ENCODE measurements at places on chromosomes 5 and 9.

DNA sequence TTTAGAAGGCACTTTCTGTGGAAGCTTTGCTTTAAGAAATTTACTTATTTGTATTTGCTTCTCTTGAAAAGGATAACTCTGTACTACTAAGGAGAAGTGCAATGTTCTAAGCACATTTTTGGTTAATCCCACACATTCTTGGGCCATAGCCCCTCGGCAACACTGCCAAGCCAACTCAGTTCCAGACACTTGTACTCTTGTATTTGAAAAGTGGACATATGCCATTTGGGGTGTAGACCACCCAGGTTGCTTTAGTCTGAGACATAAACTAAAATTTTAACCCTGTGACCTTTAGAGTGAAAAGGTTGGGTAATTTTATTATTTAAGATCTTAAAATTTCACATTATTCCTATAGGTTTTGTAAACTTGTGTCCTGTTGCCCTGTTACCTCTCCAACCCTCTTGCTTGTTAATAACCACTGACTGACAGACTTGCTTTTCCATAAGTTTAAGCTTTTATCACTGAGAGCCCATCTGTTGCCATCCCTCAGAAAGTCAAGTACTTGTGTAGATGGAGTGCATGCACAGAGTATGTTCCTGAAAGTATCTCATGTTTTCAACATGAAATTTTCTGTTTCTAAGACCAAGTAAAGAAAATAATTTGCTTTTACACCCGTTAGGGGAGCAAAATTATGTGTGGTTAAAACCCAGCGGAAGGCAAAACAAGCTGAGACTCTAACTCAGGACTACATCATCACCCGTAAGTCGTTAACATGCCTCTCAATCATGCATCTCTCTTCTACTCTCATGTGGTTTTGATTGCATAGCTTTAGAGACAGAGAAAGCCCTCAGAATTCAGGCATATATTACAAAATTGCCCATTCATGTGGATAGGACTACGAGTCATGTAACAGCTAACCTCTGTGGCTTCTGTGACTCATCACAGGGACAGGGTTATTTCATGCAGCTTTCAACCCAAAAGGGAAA, 117.3 kb downstream of the GDNF start:
- DNase-seq: no peak

DNA sequence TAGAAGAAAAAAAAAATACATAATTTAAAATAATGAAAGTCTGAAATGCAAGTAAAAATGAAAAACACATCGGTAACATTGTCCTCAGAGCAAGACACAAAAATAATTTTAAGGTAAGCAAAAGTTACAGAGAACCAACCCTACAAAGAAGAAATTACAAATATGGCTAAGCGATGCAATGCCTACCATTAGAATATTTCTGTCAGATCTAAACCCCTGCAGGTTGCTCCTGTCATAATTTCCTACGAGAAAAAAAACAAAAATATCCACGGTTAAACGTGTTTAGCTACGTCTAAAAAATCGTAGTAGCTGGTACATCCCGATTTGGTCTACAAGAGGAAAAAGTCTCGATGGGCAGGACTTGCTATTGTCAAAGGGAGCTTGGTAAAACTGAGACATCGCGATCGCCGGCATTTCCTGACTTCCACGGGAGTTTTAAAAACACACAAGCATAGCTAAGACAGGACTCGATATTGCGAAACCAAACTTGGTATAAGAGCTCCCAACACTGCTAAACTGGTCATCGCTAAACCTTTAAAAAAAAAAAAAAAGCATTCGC, 1.1 kb upstream of the ANXA2R start:
- no peak for DNase-seq

- no peak for DNase-seq
These were observed 41.3 kb downstream of the CAVIN4 start for GRCh38 chr9:100619194-100619593.

- no peak for DNase-seq
These were observed 2.8 kb downstream of the FBN2 start for GRCh38 chr5:128535251-128535650.

DNA sequence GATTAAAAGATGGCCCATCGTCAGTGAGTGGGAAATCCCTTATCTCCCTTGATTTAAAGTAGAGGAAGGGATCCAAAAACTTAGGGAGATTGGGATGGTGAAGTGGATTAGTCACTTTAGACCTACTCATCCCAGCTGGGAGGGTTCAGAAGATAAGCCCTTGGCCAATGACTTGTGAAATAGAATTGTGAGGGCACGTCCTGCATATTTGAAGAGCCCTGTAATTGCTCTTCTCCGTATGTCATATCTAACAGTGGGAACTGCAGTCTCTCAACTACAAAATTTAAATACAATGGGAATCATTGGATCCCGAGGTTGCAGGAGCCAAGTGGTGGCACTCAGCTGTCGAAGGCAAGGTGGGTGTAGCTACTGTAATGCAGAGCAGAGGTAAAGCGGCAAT, 65.4 kb upstream of the C9orf72 start:
- no peak for DNase-seq

GRCh38 chr9:136107953-136108647, 10.6 kb downstream of the TMEM250 start:
- DNase-seq: no peak

DNA sequence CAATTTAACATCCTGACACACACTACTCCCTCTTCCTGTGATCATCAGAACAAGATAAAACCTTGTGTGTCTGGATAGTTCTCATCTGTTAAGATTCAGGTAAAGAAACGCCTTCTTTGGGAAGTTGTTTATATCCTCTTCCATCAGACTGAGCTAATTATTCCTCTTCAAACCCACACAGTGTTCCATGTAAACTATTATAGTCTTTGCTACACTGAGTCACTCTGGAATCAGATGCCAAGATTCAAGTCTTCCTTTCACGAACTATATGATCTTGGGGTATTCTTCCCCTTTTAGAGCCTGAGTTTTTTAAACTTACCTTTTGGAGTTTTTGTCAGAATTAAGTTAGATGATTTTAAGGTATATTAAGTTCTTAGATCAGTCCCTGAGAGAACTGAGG, 2.0 kb downstream of the OR1J1 start:
- DNase-seq: no peak

DNA sequence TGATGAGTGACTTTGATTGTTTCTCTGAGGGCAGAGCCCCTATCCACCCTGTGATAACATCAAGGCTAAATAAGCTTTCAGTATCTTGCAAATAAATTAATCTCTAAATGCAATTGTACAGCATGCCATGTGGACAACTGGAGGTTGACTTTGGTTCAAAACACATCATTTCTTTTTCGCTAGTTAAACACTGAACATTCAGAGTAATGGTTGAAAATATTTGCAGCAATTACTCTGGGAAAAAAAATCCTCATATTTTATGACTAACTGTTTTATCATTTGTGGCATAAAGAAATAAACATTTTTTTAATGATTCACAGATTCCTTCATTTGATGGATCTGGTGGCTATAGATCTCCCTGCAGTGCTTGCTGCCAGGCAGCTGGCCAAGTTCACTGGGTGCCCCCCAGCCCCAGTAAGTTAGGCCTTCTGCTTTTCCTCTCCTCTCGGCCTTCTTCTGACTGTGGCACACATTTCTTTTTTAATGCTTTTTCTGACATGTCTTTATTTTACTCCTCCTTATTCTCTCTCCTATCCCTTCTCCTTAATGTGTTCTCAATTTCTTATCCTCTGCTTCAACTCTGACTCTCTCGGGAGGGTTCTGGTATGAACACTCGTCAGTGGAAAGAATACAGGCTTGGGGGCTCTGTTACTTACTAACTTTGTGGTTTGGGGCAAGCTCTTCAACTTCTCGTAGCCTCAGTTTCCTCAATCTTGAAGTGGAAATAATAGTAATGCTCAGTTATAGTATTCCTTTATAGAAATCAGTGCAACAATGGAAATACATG, 69.6 kb downstream of the ADAMTSL1 start:
- DNase-seq: no peak

DNA sequence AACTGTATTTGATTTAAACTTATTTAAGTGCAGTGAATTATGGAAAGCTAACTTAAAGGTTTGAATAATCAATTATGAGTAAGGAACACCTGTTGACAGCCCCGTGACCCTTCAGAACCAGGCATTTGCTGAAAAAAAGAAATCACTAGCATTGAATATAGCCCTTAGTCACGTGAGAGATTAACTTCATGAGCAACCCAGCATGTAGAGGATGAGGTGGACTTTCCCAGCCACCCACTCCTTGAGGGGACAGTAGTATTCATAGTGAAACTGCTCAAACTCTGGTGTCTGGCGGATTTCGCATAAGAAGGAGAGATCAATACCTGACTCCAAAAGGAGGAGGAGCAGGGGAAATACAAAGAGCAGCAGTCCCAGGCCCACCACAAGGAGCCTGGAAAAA, 184.8 kb upstream of the RASEF start:
- DNase-seq: no peak

DNA sequence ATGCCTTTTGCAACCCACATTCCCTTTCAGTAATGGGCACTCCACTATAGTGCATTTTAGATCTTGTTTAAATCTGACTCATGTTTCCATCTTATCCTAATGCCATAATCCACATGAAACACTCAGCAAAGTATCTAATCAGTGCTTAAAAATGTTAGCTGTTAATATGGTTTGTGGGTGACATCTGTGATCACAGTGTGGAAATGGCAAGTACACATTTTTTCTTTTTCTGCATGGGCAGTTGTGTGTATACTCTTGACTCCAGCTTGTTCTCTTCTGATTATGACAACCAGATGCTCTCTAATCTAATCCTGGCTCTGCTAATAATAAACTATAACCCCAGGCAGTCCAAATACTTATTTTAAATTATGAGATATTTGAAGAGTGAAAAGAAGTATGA, 103.3 kb downstream of the EDIL3 start:
- DNase-seq: no peak

DNA sequence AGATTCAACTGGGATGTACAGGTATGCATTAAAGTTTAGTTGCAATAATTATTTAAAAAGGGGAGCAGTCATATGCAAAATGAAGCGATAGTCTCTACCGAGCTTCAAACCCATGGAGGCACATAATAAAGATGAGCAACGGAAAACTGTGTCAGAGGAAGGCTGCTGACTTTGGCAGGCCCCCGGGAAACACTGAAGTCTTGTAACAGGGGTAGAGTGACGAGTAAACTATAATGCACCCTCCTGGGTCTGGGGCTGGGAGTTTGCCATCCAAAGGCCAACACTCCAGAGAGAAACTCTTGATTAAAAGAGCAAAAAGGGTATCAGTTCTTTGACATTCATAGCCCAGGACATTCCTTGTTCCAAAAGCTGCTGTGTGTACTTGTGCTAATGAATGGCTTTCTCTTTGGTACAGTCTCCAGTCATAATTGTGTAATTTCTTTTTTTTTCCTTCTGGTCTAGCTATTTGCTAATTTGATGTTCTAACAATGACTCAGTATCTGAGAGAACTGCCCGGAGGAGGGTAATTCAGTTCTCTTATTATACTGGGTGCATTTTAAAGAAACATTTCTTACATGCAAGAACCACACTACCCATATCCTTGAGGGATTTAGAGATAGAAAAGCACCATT, 59.2 kb downstream of the TNC start:
- no peak for DNase-seq

GRCh38 chr5:82849885-82850284, 227.3 kb downstream of the TMEM167A start:
- DNase-seq: no peak

GRCh38 chr5:120463991-120464626, at the start of gene PRR16:
Gene PRR16, plus strand, starts transcription at chr5:120464300.
- DNase-seq: no peak

DNA sequence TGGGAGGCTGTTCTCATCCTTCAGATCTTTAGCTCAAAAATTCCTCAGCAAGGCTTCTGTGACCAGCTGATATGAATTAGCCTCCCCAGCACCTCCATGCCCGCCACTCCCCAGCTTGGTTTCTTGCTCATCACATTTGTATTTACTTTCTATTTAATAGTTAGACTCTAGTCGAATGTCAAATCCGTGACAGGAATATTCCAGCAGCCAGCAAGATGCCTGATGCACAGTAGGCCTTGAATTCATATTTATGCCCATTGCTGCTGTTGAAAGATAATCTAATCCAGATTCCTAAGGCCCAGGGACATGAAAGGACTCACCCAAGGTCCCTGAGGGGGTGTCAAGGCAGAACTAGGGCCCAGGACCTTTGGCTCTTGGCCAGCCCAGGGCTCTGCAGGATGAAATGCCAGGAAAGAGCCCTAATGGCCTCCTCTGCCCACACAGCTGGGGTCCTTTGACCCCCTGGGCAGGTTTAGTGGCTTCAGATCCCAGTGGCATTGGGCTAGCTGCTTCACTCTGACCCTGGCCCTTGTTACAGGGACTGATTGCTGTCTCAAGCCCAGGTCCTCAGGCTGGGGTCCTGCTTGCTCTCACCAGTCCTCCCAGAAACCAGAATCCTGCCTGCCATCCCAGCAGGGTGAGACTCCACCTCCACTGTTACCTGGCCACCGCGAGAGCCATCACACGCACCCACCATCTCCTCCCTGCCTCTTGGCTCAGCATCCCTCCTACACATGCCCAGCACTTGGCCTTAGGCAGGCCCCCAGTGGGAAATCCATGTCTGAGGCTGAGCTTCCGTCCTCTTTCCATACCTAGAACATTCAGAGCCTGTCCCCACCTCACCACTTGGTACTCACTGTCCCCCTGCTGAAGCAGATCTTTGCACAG, 7.3 kb downstream of the CSF1R start:
- DNase-seq: no peak

DNA sequence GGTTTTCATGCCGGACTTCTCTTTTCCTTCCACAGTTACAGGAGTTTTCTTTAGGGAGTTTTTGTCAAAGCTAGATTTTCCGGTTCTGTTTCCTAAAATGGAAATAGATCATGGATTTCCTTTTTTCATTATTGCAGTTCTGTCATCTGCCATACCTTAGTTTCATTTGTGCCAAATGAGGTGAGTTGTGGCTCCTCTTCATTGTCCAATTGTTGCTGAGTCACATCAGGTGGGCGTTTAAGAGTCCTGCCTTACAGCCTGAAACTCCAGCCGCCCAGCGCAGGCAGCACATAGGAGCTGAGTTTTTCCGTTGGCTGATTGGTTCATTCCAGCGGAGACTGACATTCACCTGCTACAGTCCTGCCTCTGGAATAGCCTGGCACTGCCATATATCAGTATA, 14.1 kb downstream of the SLC25A25 start:
- DNase-seq: no peak

- no peak for DNase-seq
These were observed 12.9 kb downstream of the CDK5RAP2 start for GRCh38 chr9:120567081-120567480.

DNA sequence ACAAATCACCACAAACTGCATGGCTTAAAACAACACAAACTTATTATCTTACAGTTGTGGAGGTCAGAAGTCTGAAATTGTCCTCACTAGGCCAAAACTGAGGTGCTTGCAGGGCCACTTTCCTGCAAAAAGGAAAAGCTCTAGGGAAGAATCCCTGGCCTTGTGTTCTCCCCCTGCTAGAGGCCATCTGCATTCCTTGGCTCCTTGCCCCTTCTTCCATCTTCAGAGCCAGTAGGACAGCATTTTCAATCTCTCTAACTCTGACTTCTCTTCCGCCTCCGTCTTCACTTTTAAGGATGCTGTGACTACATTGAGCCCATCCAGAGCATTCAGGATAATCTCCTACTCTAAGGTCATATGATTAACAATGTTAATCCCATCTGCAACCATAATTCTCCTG, 236.6 kb downstream of the CDK5RAP2 start:
- no peak for DNase-seq

- DNase-seq: no peak
These were observed 39.2 kb downstream of the PRUNE2 start for GRCh38 chr9:76866689-76867088.
